ENCODE measurements at places on chromosomes 5 and 9.

DNA sequence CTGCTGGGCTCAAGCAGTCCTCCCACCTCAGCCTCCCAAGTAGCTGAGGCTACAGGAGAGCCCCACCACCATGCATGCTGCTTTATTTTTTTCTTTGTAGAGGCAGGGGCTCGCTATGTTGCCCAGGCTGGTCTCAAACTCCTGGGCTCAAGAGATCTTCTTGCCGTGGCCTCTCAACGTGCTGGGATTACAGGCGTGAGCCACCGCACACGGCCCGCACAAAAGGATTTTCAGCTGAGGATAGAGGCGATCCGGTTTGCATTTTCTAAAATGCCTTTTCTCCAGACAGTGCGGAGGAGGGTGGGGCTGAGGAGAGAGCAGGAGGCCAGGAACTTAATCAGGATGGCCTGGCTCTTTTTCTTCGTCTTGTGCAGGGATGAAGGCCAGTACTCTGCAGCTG lies 6.9 kb downstream of the HRH2 start:
- DNase-seq: no peak

DNA sequence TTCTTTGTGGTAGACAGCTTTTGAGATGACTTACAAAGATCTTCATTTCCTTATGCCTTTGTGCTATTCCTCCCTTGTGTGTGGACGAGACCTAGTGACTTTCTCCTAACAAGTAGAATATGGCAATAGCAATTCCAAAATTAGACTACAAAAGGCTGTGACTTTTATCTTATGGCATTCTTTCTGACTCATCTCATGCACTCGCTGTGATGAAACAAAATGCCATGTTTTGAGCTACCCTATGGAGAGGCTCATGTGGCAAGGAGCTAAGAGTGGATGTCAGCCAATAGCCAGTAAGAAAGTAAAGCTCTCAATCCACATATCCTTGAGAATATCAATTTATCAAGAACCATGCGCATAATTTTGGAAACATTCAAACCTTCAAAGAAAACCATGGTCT lies 380.5 kb upstream of the SMC2 start:
- no peak for DNase-seq

DNA sequence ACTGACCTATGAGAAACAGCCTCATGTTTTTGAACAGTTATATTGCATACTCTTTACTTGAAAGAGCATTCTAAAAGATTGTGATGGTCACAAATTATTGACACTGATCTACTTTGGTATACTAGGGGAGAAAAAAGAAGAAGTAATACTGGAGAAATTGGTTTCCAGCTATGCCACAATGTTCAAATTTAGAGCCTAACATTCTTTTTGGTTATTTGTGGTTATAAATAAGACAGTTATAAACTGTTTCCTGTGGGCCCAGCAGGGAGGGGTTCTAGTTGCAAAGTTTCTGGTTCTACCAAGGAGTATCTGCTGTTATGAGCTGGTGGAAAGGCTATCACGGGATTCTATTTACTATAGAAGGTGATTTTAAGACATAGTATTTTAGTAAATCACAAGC lies 4.8 kb downstream of the CWC27 start:
- no peak for DNase-seq

GRCh38 chr5:61687371-61687770 lies 355.3 kb downstream of the ZSWIM6 start:
- DNase-seq: no peak

Measured in NCI-H187 treated with DMSO at 0.1 percent for 48 hours (cell line).